ENCODE measurements at places on chromosomes 5 and 9.

- no peak for DNase-seq
Observed at GRCh38 chr9:106918825-106919509, 56.0 kb downstream of the ZNF462 start.

GRCh38 chr5:55173687-55174230 lies 782 bp upstream of the CDC20B start:
- DNase-seq, result peak; percentile 23

DNA sequence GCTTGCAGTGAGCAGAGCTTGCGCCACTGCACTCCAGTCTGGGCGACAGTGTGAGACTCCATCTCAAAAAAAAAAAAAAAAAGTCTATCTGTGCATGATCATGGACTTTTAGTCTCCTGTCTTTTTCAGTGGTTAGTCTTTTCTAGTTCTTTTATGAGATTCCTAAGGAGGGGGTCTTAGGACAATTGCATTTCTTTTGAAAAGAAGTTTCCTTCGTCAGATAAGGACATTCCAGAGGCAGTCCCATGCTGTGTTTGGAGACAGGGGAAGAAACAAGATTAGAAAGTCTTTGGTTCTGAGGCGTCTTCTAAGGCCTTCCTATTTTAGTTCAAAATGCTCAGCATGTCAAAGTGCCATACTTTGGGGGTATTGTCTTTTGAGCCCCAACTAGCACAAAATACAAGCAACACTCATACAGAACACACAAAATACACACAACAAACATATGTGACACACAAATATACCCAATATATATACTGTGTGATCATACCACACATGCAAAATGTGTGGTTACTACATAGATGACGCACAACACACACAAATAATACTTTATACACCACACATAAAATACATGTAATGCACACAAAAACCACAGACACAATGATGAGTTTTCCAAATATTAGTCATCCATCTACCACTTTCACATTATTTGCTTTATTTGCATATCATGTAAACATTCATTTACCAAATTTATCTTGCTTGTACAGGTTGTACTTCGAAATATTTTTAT lies 394.5 kb downstream of the SPATA31D1 start:
- no peak for DNase-seq

DNA sequence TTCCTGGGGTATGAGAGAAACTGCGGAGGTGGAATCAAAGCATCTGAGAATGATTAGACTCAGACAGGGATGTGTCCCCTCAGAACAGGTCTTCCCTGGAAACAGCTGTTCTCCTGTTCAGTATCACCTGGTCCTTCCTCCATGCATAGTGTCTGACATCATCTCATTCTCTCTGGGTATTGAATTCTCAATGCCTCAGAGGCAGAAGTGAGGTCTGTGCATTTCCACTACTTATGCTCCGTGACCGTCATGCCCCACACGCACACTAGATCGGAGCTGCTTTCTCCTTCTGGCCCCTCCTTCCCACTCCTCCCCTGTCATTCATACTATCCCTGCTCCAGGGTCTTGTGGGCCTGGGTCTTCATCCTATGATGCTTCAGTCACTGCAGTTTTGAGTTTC lies 61.4 kb upstream of the DAB2IP start:
- no peak for DNase-seq

DNA sequence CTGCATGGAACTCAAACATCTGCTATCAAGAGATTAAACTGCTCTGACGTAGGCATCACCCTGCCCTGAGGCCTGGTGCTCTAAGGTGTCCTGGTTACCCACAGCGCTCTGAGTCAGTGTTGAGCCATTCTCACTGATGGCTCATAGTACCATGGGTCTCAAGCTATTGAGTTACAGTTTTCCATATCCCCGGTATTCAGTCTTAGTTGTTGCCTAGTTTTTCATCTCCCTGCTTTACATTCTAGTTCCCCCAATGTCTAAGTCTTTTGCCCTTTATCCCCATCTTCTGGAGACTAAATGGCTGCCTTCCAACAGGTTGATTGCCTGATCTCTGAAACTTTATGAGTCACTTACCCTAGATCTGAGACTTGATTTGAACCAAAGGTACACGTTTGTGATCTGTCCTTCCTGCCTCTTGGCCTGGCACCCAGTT lies 161.2 kb upstream of the PTGER4 start:
- no peak for DNase-seq

GRCh38 chr5:149297340-149298025 lies 25.8 kb downstream of the AFAP1L1 start:
- DNase-seq, result no peak

GRCh38 chr5:919356-920000 lies 26.8 kb downstream of the TRIP13 start:
- DNase-seq, result no peak

DNA sequence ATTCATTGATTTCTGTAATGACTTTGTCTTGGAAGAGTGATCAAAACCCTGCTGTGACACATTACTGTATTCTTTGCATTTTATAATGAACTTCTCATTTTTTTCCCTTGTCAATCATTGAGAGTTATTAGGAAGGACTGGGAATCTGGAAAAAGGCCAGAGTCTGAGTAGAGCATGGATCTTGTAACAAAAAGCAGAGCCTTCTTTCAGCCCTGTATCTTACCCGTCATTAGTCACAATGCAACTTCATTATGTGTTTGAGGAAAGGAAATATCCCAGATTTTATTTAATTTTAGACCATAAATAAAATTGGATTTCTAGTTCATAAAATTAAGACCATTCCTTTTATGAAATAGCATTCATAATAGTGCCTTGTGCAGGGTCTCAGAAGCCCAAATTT lies 131.4 kb downstream of the ARHGEF28 start:
- DNase-seq, result peak; percentile 56

- DNase-seq, result no peak
Observed at GRCh38 chr5:80255431-80255810, 427 bp downstream of the SERINC5 start.

DNA sequence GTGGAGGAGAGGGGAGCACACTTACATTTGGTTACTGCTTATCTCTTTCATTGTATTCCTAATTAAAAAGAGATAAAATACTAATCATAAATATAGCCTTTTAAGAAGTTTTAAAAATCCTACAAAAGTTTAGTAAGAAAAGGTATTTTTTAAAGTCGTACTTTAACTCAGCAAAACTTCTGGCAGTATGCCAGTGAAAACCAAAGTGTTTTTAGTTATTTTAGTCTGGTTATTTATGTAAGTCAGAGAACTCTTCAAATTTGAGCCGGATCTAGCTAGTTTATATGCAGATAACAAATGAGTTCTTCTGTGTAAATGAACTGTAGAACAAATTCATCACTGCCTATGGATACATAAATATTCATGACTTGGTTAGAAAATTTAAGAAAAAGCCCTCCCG lies 36.5 kb upstream of the ANKDD1B start:
- DNase-seq, result no peak

- DNase-seq, result no peak
Observed at GRCh38 chr9:89929673-89930480, 325.1 kb downstream of the GADD45G start.

DNA sequence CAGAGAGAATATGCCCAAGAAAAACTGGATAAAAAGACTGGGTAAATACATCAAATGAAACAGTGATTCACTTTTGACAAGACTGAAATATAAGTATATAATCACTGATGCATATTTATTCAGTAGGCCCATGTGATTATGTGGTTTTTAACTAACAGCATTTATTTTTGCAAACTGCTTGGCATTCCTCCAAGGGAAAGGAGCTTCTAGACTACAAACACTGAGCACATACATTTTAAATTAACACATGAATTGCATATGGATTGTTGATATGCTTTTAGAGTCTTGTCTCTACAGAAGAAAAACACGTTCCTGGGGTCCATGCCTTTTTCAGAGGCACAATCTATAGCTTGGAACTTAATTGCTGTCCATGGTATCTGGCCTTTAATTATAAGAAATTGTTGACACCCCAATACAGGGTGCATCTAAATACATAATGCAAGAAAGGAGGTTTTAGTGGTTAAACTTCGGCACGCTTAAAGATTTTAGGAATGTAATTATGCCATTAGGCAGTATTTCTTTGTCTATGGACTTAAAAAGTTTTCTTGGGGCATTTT lies 6.9 kb upstream of the MEIKIN start:
- no peak for DNase-seq

DNA sequence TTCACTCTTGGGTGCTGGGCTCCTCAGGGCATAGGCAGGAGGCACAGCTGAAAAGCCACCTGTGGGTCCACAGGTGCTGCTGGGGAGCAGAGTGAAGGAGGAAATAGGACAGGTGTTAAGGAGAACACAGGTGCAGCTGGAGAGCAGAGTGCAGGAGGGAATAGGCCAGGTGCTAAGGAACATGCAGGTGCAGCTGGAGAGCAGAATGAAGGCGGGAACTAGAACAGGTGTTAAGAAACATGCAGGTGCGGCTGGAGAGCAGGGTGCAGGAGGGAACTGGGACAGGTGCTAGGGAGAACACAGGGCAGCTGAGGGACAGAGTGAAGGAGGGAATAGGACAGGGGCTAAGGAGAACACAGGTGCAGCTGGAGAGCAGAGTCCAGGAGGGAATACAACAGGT lies 43.8 kb upstream of the PLEKHG4B start:
- DNase-seq, result no peak

- DNase-seq, result no peak
Observed at GRCh38 chr9:107439991-107440456, 49.5 kb downstream of the KLF4 start.

- no peak for DNase-seq
Observed at GRCh38 chr9:98162613-98163012, 29.8 kb downstream of the CORO2A start.

GRCh38 chr5:131167615-131168014 lies 2.6 kb upstream of the HINT1 start:
- no peak for DNase-seq

- DNase-seq, result no peak
Observed at GRCh38 chr9:6576987-6577386, 68.5 kb downstream of the GLDC start.

DNA sequence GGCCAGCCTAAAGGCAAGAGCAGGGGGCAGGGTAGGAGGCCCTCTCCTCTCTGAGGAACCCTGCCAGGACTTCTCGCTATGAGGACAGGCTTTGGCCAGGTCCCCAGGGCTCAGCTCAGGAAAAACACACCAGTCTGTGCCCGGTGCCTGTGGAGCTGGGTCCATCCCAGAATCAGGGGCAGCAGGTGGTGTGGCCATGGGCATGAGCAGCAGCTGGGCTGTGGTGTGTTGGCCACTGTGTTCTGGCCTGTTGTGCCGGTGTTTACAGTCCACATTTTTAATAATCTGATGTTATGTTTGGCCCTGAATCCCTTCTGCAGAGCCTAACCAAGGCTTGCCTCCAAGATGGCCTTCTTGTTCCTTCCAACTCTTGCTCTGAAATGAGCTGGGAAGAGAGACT lies 77.0 kb downstream of the FGF18 start:
- DNase-seq, result no peak

DNA sequence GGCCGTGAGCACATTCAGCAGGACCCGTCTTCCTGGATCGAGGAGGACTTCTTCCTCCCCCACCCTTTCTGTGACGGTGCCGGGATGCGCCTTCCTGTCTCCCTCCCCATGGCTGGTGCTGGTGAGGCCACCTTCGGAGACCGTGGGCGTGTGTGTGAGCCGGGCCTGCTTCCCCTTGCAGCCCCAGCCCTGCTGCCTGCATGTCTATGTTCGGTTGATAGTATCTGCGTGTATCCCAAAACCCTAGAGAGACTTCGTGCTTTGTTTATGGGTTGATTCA lies 12.8 kb downstream of the CEP72 start:
- DNase-seq, result no peak

DNA sequence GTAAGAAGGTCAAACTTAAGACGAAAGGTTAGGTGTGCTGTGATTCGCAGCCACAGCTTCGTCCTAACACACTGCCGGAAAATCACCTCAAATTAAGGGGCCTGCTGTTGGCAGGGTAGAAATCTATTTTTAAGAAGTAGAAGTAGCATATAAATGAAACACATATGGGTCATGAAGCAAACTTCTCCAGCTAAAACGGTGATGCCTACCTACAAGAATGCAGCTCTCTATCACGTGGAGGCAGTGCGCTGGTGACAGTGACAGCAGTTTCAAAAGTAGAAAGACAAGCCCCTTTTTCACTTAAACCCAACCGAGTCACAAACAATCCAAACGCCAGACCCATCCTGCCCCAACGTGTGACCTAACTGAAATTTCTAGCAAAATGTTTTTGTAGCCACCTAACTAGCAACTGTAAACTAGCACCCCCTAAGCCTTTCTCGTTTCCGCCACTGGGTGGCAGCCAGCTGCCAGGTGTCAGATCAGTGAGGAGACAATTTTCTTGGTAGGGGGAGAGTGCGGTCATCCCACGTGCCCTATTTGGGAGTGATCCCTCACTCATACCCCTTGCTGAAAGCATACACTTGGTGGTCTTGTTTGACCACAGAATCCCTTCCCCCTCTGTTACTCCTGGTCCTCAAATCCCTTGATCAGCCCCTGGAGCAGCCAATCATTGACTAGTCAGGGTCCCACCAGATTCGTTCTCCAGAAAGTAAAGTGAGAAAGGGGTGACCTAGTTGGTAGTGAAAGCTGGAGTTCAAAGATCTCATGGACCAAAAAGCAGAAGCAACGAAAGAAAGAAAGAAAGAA lies 71.8 kb upstream of the MAMDC2 start:
- peak; percentile 18 for DNase-seq

GRCh38 chr9:95493402-95493801 lies 23.4 kb downstream of the PTCH1 start:
- no peak for DNase-seq

DNA sequence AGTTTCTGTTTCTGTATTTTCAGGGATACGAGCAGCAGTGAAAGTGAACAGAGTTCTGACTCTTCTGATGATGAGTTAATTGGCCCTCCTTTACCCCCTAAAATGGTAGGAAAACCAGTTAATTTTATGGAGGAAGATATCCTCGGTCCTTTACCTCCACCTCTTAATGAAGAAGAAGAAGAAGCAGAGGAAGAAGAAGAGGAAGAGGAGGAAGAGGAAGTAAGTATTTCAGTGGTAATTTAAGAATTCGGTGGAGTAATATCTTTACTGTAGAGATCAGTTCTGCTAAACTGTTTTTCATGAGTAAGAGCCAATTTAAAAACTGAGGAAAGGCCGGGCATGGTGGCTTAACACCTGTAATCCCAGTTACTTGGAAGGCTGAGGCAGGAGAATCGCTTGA lies 17.2 kb downstream of the WDR70 start:
- DNase-seq, result no peak

DNA sequence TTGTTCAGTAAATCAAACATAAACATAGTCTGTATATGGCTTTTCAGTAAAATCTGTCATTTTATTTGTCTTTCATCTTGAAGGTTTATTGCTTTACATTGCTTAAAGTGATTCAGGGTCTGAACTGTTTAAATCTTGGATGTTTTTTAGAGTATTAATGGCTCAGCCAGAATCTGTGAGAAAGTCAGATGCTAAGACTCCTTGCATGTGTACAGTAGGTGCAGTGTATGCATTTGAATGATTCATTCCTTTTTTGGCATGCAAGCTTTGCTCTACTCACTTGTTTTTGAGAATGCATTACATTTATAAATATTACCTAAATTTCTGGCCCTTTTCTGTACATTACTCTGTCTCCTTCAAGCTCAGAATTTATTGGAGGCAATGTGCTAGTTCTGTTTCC lies 271.0 kb upstream of the RIOK2 start:
- no peak for DNase-seq

DNA sequence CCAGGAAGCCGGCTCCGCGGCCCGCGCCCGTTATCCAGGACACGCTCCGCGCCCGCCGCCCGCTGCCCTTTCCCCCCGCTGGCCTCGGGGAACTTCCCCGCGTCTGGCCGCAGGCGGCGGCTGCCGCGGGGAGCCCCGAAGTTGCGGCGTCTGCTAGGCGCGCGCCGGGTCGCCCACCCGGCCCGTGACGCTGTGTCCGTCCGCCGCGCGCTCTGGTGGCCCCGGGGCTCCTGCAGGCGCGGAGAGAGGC lies 621 bp upstream of the GCNT4 start:
- DNase-seq, result no peak

- DNase-seq, result no peak
Observed at GRCh38 chr5:133635051-133635450, 22.7 kb upstream of the FSTL4 start.

Measured in NCI-H446 treated with DMSO at 0.1 percent for 48 hours (cell line).